ENCODE measurements at places on chromosomes 3 and 15. TPM values are rescaled to one million over a fixed set of nuclear protein-coding genes. Genes with fewer than 3 reads are reported as not detected.

The GPR62 gene
- total RNA-seq: 0.28 TPM

The RLBP1 gene
- total RNA-seq: not detected

The SEMA5B gene
- total RNA-seq: 25.4 TPM

The SAMMSON gene
- total RNA-seq: 0.21 TPM

The SLC49A4 gene
- total RNA-seq: 15.3 TPM

The ZDHHC19 gene
- 2.2 TPM for total RNA-seq

The IL16 gene
- 69.2 TPM for total RNA-seq

GRCh38 chr3:45950686-45951600 is 7.7 kb downstream of the CXCR6 start:
- H3K27me3 ChIP-seq: no peaks in the 10 kb centered on the region
- DNase-seq: no peak
- H3K4me3 ChIP-seq: no peak overlapping the region
- peaks cover 18% of the 10 kb centered on the region for H3K4me1 ChIP-seq
- peak overlapping the region; percentile 64 for H3K27ac ChIP-seq

DNA sequence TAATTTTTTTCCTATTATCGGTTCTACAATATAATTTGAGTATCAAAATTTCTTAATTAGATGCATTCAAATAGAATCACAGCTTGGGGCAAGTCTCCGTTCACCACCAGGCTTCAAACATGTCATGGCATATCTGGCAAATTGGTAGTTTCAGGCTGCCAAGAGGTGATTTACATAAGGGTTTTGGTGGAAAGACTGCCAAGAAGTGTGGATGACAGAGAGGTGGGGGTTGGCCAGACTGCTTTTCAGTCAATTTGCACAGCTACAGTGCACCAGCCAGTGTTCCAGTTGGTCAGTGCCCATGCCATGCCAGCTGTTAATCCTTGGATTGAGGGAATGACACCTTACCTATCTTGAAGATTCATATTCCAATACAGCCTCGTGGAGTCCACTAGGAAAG is 8.4 kb upstream of the GSK3B start:
- H3K4me1 ChIP-seq: no peaks in the 10 kb centered on the region
- no peaks in the 10 kb centered on the region for H3K36me3 ChIP-seq
- DNase-seq: no peak
- no peaks in the 10 kb centered on the region for H3K27me3 ChIP-seq
- no peak overlapping the region for H3K27ac ChIP-seq
- no peak overlapping the region for H3K4me3 ChIP-seq

- H3K4me1 ChIP-seq: no peaks in the 10 kb centered on the region
- no peaks in the 10 kb centered on the region for H3K36me3 ChIP-seq
Observed at GRCh38 chr3:79846148-79846933, 78.5 kb upstream of the ROBO1 start.

DNA sequence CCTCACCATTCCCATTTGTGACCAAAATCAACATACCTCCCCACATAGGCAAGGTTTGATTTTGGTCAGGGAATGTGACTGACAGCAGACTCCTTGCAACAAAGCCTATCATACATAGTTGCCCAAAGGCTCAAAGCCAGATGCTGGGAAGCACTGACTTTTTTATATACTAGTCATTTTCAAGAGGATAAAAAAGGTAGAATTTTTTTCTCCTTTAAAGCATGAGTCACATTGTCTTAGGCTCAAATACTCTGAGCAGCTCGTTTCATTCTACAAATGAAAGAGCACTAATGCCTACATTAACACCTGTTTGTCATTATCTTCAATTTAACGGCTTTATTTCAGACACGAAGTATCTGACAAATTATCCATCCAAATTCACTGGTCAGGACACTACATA is 36.2 kb downstream of the ICE2 start:
- no peaks in the 10 kb centered on the region for H3K4me1 ChIP-seq
- no peaks in the 10 kb centered on the region for H3K36me3 ChIP-seq
- H3K27me3 ChIP-seq: no peaks in the 10 kb centered on the region

GRCh38 chr15:22778796-22779195 is 7.6 kb upstream of the NIPA1 start:
- no peak overlapping the region for H3K27ac ChIP-seq
- DNase-seq: no peak
- H3K4me3 ChIP-seq: no peak overlapping the region
- H3K4me1 ChIP-seq: no peaks in the 10 kb centered on the region
- H3K36me3 ChIP-seq: no peaks in the 10 kb centered on the region

GRCh38 chr3:69201658-69202057 is 79.3 kb upstream of the LMOD3 start:
- DNase-seq: no peak
- no peaks in the 10 kb centered on the region for H3K27me3 ChIP-seq
- no peak overlapping the region for H3K4me3 ChIP-seq
- H3K36me3 ChIP-seq: no peaks in the 10 kb centered on the region
- no peak overlapping the region for H3K27ac ChIP-seq

DNA sequence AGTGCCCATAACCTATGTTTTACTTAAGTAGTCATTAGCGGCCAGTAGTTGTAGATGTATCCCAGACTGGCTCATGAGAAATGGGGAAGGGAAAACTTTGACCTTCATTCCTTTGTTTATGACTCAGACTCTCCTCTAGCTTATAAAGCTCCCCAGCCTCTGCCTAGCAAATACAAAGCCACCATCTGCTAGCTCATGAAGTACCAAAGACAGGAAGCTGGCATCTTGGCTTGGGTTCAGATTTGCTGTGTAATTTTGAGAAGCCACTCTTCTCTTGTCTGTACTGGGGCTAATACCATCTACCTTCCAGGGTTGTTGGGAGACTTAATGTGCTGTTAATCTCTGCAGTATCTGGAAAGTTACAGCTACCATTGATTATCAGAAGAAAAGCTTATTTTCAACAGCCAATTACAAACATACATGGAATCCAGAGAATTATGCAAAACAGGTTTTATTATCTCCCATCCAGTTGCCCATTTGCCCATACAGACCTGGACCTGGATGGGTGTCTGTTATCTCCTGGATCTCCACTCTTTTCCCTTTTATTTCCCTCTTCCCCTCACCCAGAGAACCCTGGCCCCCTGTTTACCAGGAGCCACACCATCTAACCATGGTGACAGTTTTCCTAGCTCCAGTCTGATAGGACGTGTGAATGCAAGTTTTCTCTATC is 153.8 kb downstream of the SEMA6D start:
- no peaks in the 10 kb centered on the region for H3K4me1 ChIP-seq
- no peak for DNase-seq
- no peak overlapping the region for H3K4me3 ChIP-seq
- no peaks in the 10 kb centered on the region for H3K27me3 ChIP-seq

- no peak overlapping the region for H3K4me3 ChIP-seq
- H3K4me1 ChIP-seq: no peaks in the 10 kb centered on the region
- no peak overlapping the region for H3K27ac ChIP-seq
- no peaks in the 10 kb centered on the region for H3K27me3 ChIP-seq
Observed at GRCh38 chr3:187587076-187587475, 83.1 kb downstream of the SST start.

- no peaks in the 10 kb centered on the region for H3K4me1 ChIP-seq
- H3K36me3 ChIP-seq: no peaks in the 10 kb centered on the region
- H3K27me3 ChIP-seq: no peaks in the 10 kb centered on the region
- no peak for DNase-seq
- no peak overlapping the region for H3K4me3 ChIP-seq
- no peak overlapping the region for H3K27ac ChIP-seq
Observed at GRCh38 chr3:7683426-7683825, 818.2 kb upstream of the LMCD1 start.

- H3K27ac ChIP-seq: no peak overlapping the region
- no peaks in the 10 kb centered on the region for H3K4me1 ChIP-seq
- no peaks in the 10 kb centered on the region for H3K36me3 ChIP-seq
- no peak for DNase-seq
- no peaks in the 10 kb centered on the region for H3K27me3 ChIP-seq
- no peak overlapping the region for H3K4me3 ChIP-seq
Observed at GRCh38 chr3:107650788-107651187, 128.0 kb downstream of the BBX start.

GRCh38 chr15:63277893-63278456 is 570 bp downstream of the APH1B start:
- H3K27me3 ChIP-seq: no peaks in the 10 kb centered on the region
- no peaks in the 10 kb centered on the region for H3K36me3 ChIP-seq
- H3K4me1 ChIP-seq: no peaks in the 10 kb centered on the region

DNA sequence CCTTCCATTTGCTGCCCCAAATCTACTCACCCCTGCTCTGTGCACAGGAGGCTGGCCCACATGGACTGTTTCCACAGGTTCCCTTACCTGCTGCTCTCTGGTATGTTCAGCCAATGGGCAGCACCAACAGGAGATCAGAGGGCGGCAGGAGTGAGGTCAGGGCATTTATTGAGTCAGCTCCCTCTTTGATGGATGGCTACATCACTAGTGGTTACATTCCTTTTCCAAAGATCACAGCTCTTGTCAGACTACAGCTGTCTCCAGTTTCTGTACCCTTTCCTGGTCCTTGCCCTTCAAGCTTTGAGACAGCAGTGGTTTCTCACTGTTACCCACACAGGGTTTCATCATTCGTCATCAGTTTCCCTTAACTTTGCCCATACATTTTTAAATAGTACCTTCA is 325.1 kb downstream of the SUCLG2 start:
- DNase-seq: no peak
- H3K4me3 ChIP-seq: no peak overlapping the region
- no peak overlapping the region for H3K27ac ChIP-seq
- H3K4me1 ChIP-seq: no peaks in the 10 kb centered on the region
- no peaks in the 10 kb centered on the region for H3K27me3 ChIP-seq
- no peaks in the 10 kb centered on the region for H3K36me3 ChIP-seq

- H3K27ac ChIP-seq: no peak overlapping the region
- no peak overlapping the region for H3K4me3 ChIP-seq
- no peaks in the 10 kb centered on the region for H3K4me1 ChIP-seq
- no peak for DNase-seq
Observed at GRCh38 chr15:90774731-90775514, 57.8 kb downstream of the BLM start.

DNA sequence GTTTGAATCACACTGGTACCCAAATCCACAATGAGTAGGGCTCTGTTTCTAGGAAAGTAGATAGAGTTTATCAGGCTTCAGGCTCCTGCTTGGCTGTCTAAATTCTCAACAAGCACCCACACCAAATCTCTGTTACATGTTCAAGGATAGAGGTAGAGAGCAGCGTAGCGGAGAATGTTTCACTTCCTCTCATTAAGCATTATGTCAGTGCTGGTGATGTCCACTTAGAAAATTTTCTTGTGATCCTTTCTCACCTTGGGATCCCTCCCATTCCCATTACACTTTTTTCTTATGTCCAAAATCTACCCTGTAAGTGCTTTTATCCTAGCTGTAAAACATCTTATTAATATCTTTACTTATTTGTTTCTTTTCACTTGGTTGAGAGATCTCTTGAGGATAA is 34.7 kb upstream of the GCSAM start:
- no peaks in the 10 kb centered on the region for H3K36me3 ChIP-seq
- H3K4me1 ChIP-seq: no peaks in the 10 kb centered on the region
- H3K27ac ChIP-seq: no peak overlapping the region
- no peak overlapping the region for H3K4me3 ChIP-seq
- no peaks in the 10 kb centered on the region for H3K27me3 ChIP-seq
